CD4-positive, alpha-beta T cell treated with Interleukin-4 for 1 hour (primary cell): ENCODE measurements at places on chromosomes 4 and X.

DNA sequence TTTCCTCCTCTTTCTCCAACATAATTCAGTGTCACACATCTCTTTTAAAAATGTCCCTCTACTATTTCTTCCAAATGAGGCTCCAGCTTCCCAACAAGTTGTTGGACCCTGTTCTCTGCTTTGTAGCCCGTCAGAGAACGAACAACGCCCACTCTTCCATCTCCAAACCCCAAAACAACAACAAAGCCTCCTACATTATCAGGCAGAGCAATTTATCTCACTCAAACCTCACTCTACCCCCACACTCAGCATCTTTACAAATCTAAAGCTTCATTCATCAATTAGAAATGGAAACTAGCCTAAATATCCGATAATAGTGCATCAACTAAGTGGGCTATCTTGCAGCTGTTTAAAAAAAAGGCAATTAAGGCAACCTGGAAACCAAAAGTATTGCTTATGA lies 20.5 kb downstream of the SUPT20HL2 start:
- DNase-seq: no peak

GRCh38 chr4:163495900-163496299 lies 1.4 kb downstream of the TMA16 start:
- DNase-seq: no peak

DNA sequence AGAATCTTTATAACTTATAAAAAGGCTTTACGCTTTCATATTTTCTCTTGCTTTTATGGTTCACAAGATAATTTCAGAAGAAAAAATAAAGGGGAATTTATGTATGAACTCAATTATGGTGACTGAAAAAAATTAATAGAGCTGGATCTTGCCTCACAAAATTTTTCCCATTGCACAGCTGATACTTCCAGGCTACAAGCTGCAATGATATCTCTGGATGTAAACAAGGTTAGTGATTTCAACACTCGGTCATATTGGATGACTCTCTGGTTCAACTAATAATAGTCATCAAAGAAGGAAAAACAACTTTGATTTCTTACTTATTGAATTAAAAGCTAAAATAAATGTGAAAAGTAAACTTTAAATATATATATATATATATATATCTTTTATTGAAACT lies 868.0 kb downstream of the FAT4 start:
- DNase-seq: no peak

DNA sequence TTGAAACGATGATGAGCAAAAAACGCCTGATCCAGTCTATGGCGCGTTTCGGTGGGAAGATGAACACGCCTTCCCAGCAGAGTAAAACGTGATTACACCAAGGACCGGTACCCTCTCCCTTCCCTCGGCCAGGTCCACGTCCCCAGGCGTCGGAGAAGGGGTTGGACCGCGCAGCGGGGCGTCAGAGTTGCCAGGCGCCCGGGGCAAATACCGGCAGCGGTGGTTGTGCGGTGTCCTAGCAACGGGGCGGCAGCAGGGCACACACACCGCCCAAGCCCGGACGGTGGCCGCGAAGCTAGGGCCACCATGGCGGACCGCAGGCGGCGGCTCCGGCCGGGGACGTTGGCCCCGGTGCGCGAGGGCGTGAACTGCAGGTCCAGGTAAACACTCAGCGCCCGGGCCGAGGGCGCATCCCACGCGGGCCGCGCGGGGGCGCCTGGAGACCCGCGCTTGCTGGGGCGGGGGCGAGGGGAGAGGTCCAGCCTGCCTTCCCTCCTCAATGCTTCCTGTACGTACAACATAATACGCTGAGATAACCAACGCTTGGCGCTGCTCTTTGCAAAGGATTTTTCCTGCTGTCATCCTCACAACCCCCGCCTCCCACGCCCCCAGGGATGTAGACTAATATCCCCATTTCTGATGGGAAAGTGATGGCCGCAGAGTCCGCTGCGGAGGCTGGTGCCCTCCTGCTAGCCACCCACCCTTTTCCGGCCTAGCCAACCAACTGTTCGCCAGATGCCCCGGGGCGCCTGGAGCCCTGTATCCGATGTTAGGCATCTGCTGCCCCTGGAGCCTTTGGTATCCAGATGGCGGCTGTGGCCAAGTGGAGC lies at the start of gene FAM47E:
FAM47E (plus strand) TSS at position 281 of the 830 bp plus-strand sequence; CDS start at position 307, 26 bp downstream.
- peak; percentile 53 for DNase-seq

DNA sequence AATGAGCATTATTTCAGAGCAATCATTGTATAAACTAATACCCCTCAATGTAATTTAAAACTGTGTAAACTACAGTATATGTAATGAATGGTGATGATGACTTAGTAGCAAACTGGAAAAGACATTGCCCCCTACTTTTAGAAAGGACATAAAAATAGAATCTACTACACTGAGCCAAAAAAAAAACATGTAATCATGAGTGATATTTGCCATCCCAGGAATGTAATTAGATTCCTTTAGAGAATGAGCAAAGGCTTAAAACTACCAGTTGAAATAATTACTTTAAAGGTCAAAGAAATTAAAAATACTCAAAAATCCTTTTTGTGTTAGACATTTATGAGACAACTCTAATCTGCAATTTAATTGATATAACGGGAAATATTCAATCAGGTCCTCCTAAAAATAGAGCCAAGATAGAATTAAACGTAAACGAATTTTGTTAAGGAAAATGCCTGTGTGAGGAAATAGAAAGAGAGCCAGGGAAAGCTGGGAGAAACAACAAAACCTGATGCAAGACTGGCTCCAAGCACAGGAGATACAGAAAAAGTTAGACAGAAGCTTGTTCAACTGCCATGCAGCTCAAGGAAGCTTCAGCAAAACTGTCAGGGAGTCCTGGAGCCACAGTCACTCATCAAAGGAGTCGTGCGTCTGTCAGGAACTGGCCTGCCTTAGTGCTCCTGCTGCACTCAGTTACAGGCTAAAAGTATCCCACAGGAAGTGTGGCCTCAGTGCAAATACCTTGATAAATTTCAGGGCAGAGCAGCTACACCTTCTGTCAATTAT lies 655.7 kb upstream of the INTU start:
- no peak for DNase-seq

GRCh38 chr4:9925750-9926439 lies 95.4 kb downstream of the SLC2A9 start:
- no peak for DNase-seq

DNA sequence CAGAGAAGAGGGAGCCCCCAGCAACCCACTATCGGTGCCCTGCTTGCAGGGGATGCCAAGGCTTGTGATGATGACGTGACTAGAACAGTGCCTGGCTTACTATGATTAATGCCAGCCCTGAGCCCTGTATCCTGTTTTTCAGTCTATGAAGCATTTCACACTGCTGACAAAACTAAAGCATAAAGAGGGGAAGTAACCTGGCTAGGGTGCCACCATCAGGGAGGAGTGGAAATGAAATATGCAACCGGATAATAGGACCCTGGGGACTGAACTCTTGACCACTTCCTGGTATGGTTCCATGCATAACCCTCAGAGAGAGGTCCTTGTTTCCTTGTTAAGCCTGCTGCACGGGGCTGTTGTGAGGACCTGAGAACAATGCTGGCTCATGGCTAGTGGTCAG lies 50.3 kb downstream of the MED28 start:
- DNase-seq: no peak

DNA sequence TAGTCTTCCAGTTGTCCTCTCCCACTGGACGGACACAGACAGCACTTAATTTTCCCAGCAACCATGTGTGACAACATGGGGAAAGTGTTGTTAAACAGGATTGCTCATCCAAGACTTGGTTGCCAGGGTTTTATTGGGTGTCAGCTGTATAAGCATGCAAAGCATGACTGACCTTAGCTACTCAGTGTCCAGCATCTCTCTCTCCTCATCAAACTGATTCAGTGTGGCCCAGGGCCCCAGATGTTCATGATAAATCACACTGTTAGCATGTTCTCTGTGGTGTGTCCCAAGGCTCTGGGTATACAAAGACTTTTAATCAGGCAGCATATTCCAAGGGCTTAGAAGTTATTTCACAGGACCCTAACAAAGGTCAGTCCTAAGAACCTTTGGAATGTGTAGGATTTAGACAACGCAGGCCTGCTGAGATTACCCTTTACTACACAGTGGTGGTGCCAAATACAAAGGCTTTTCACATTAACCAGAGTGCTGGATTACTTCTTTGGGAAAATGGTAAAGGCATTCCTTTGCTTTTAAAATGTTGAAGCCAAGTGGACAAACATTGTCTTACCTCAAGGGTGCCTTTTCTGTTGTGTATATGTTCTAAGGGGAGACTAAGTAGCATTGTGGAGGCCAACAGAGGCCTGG lies 213.3 kb downstream of the GLUD2 start:
- no peak for DNase-seq

DNA sequence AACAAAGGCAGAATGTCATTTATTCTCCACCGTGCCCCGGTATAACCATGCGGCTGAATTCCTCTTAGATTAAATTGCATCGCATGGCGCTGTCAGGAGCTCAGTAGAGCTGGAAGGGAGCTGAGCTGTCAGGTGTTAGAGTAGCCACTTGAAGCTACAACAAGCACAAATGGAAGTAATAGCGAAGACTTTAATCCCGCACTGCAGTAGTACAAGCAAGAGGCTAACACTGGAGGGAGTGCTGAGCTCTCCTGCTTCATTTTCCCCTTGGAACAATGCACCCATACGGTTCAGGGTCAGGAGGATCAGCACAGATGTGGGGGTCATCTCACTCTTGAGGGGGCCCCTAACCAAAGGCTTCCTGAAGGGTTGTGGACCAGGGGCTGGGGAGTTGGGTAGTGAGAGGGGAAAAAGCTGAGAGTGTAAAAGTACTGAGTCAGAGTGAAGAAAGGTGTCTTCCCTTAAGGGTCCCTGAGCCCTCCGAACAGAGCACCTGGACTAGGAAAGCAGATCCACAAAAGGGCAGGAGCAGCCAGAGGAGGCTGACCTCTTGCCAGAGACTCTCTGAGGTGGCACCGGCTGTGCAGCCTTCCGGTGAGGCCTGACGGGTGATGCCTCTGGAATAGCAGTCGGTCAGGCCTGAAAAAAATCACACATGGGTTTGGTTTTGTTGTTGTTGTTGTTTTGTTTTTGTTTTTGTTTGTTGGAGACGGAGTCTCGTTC lies 36.0 kb upstream of the CBR4 start:
- no peak for DNase-seq

GRCh38 chrX:153953892-153954557 lies 9.6 kb upstream of the RENBP start:
- no peak for DNase-seq

GRCh38 chrX:46184749-46185148 lies 360.5 kb downstream of the ZNF674 start:
- no peak for DNase-seq

DNA sequence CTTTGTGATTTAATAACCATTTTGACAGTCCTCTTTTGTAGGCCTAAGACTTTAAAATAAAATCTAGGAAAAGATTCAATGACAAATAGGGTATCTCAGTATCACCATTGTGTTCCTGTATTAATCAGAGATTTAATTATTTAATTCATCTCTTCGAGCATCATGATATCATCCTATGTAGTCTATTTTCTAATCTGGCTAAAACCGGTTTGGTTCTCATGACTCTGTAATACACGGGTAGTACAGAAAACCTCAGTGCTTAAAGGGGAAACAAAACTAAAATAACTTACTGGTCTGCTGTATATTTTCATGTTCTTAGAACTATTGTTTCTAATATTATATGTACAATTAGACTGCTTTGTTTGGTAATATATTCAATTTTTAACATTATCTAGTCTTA lies 23.7 kb upstream of the FBXW7 start:
- DNase-seq: no peak

GRCh38 chrX:20252381-20253231 lies 14.1 kb downstream of the RPS6KA3 start:
- DNase-seq: peak; percentile 74

GRCh38 chr4:10781805-10782204 lies 97.2 kb upstream of the CLNK start:
- DNase-seq: no peak

- no peak for DNase-seq
Measured at GRCh38 chr4:73259571-73260090, 1.0 kb upstream of the ANKRD17 start.

GRCh38 chr4:72377491-72378194 lies 191.4 kb downstream of the ADAMTS3 start:
- DNase-seq: no peak

GRCh38 chrX:124260845-124261244 lies 71.6 kb upstream of the TEX13D start:
- DNase-seq: no peak

- DNase-seq: no peak
Measured at GRCh38 chrX:1679238-1679637, 64.4 kb downstream of the ASMT start.

GRCh38 chrX:3221643-3222042 lies 124.8 kb downstream of the MXRA5 start:
- DNase-seq: no peak

GRCh38 chr4:41150401-41150800 lies 63.9 kb downstream of the APBB2 start:
- DNase-seq: no peak

- DNase-seq: no peak
Measured at GRCh38 chr4:113539408-113539807, 222.1 kb downstream of the CAMK2D start.

DNA sequence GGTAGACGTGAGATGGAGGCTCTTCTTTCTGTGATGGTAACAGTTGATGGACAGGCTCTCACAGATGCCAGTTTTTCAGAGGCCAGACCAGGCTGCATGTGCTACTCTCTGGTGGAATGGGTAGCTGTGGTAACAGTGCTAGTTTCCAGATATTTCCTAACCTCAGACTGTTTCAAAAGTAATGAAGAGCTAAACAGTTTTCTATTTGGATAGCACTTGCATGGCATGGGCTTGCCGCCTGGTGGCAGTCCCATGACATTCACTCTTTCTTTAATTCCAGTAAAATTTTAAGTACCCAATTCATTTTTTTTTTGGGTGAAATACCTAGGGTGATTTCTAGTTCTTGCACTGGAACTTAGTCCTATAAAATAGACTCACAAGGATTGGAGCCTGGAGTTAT lies 220.2 kb upstream of the MAD2L1 start:
- no peak for DNase-seq

DNA sequence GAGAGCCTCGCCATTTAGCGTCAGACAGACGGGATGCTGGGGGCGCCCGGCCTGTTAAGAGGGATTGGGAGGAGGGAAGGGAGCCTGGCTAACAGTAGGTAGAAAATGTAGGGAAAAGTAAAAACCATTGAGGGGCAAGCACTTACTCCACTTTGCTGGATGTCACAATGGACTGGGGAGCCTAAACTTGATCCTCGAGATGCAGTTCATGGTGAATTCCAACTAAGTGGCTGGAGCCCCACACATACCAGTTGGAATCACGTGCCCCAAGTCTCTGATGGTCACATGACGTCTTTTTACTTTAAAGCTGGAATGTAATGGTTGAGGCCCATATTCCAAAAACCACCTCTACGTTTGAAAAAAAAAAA lies 1.5 kb downstream of the PLS3 start:
- DNase-seq: no peak

DNA sequence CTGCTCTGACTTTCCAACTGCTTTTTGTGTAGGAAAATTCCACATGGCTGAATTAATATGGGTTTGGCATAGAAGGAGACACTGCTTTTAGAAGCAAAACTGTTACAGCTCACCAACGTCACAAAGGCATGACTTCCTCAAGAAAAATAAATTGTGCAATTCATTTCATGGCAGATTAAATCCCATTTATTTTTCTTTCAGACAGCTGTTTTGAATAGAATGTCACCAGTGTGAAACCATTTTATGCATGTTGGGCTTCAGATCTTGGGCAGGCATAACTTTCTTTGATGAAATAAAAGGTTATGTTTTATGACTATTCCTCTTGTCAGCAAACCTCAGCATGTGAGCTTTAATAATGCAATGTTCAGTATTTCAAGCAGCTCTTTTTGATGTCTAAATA lies 542.8 kb downstream of the GALNTL6 start:
- DNase-seq: no peak

- no peak for DNase-seq
Measured at GRCh38 chr4:111633663-111634266, 511.5 kb upstream of the FAM241A start.

- DNase-seq: no peak
Measured at GRCh38 chr4:154194649-154195048, 296.9 kb downstream of the DCHS2 start.
